ENCODE measurements at places on chromosomes 2 and 18.
A peak's percentile ranks its signal among the peaks of the same experiment; 100 is the strongest.

GRCh38 chr2:69624611-69625010 is 18.9 kb downstream of the AAK1 start:
- peak; percentile 18 for DNase-seq

GRCh38 chr2:53939656-53940055 is 31.1 kb downstream of the PSME4 start:
- no peak for DNase-seq

GRCh38 chr2:74267068-74267467 is 68.7 kb downstream of the MTHFD2 start:
- DNase-seq = no peak

DNA sequence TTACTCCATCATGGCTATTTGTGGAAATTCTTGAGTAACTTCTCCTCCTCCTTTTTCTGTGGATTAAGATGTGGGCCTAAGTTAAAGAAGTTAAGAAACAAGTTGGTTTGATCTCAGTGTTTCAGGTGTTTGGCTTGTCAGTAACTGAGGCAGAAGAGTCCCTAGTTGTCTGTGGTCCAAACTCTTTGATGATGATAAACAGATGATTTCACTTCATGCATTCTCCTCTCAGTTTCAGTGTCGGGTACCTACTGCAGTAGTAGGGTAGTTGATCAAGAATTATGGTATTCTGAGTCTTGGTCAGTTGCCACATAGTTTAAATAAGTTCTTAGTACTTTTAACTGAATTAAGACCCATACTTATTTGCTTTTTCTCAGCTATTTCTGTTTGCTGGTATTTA is 85.6 kb downstream of the NCOA1 start:
- DNase-seq = no peak

DNA sequence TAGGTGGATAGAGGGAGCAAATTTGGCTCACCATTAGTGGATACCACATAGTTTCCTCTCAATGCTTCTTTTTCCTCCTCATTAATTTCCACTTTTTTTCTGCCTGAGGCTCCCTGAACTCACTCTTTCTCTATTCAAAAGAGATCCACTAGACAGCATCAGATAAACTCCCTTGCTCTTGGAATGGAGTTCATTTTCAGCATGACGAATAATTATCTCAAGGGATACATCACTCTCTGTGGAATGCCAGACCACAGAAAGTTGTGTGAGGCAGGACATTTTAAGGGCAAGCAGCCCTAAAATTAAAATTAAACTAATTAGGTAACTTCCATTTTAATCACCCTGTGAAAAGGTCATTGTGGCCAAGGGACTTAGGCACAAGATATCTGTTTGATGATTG is 1920.1 kb upstream of the CELF4 start:
- no peak for DNase-seq

GRCh38 chr2:150989969-150990368 is 271.7 kb downstream of the RBM43 start:
- DNase-seq = no peak

DNA sequence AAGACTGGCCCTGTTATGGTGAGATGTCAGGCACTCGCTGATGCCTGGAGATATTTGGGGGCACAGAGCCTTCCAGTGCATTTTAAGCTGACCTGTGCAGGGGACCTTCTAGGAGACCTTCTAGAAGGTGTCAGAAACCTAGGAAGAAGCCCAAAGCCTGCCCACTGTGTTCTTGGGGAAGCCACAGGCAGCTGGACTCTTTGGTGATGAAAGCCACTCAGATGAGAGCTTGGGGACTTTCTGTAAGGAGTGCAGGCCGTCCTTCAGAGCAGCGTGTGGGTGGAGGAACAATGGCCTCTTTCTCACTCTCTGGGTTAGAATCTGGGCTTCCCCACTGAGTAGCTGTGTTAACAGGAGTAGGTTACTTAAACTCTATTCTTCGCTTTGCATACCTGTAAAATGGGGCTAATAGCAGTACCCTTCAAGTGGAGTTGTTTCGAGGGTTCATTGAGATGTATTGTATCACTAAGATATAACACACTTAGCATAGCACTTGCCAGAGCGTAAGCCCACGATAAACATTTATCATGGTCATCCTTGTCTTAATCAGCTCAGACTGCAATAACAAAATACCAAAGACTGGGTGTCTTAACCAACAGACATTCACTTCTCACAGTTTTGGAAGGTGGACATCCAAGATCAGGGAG is 322.3 kb upstream of the EPAS1 start:
- no peak for DNase-seq

DNA sequence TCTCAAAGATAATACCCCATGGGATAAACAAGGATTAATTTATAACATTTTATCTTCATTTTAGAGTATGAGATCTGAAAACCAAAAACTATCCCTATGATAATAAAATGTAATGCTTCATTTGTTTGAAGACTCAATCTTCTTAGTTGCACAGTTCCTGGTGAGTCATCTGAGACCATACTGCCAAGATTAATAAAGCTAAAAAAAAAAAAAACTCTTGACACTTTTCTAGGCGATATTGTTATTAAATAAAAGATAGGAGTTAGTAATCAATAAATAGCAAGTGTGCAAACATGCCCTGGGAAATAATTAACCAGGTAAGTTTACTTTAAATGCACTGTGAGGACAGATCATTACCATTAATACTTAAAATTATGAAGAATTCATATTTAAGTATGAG is 83.9 kb downstream of the RPE start:
- DNase-seq = no peak

DNA sequence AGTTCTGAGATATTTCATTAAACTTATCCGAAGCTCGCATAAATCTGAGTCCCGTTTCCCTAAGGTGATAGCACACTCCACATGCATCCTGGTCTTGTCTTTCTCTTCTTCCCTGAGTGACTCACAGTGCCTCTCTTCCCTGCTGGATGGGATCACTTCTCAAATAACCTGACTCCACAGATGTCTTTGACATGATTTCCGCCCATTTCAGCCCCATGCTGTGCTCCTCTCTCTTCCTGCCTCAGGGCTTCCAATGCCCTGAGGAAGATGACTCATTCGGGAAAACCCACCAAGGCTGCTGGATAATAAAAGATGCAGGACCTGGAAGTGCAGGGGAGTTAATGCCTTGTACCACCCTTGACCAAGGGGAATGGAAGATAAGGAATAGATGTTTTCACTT is 441.7 kb upstream of the SOX11 start:
- no peak for DNase-seq

- DNase-seq = no peak
Measured at GRCh38 chr2:181051861-181052522, 71.6 kb downstream of the UBE2E3 start.

- DNase-seq = no peak
Measured at GRCh38 chr2:154120706-154121105, 249.0 kb downstream of the GALNT13 start.

- no peak for DNase-seq
Measured at GRCh38 chr2:74779265-74779558, 54.7 kb upstream of the HK2 start.

DNA sequence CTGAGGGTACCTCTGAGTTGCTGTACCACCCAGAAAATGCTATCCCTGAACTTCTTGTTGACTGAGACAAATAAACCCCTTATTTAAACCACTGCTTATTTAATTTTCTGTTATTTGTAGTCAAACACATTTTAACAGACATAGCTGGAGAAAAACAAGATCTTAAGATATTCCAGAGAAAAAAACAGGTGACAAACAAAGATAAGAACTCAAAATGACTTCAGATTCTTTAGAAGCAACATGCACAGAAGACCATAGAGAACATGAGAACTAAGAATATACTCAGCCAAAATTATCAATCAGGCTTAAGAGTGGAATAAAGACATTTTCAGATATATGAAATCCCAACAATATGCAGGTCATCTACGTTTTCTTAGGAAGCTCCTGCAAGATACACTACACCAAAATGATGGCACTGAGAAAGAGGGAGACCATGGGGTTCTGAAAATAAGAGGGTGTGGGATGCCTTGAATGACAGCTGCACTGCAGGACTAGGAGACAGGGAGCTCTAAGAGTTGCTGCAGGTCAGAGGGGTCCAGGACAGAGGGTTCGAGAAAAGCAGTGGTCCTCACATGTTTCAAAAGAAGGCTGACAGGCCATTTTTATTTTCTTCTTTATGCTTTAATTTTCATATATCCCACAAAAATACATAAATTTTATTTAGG is 38.4 kb downstream of the ADAM17 start:
- DNase-seq = no peak

GRCh38 chr2:223538920-223539440 is 63.2 kb downstream of the SCG2 start:
- peak; percentile 12 for DNase-seq

DNA sequence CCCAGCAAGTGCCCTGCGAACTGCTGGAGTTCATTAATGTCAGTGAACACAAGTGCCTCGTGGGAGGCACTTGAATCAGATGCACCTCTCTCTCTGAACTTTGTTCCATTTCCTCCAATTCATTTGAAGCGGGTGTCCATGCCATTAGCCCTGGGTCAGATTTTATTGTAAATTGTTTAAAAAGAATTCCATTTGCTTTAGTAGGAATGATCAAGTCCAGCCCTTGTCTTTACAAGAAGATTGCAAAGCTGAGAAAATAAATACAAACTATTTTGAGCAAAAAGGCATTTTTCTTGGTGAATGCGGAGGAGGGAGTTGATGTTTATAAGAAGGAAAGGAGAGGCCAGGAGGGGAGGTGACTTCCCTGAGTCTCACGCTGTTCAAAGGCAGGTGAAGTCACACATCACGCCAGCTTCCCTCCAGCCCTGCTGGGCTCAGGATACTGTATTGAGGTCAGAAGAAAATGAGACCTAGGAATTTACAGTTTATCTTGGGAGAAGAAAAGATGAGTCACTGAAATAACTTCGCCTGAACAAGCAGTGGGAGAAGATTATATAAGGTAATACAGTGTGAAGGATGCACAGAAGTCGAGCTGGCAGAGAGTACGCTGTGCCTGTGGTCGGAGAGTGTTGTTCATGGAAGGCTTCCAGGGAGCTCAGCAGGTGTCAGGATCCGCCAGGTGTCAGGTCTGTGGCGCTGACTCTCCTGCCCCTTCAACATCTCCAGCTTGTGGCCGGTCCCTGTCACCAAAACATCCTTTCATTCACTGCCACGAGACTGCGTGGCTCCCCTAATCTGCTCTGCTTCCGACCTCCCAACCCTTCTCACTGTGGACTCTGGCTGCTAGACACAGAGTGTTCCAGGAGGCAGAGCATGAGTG is 36.5 kb downstream of the EFR3B start:
- DNase-seq = peak; percentile 70

DNA sequence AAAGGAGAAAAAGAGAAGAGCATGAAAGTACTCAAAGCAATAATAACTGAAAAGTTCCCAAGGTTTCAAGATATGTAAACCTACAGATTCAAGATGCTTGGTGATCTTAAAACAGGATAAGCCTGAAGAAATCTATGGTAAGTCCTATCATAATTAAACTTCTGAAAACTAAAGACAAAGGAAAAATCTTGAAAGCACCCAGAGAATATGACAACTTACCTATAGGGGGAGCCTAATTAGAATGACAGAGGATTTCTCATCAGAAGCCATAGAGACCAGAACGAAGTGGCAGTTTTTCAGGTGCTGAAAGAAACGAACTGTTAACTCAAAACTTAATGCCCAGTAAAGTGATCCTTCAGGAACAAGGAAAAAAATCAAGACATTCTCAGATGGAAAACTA is 59.7 kb downstream of the XDH start:
- DNase-seq = no peak

DNA sequence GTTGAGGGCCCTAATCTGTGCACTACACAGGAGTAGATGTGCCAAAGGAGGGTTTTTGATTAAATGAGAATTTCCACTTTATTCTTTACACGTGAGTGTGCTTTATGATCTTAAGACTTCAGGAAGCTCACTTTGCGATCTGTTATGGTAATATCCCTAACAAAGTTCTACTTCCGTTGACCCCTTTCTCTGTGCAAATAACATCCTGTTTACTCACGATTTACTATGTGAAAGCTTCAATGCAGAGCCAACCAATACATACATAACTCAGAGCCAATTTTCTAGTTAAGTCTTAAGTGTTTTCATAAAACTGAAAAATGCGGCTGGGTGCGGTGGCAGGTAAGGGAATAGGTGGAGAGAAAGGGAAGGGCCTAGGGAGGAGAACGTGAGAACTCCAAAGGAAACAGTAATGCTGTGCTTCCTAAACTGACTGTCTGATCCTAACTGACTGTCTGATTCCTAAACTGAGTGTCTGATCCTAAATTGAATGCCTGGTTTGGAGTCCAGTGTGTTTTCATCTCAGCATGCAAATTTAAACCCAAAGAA is 87.6 kb downstream of the PLCL1 start:
- DNase-seq = no peak

GRCh38 chr2:95361216-95361980 is 41.1 kb upstream of the FAHD2A start:
- DNase-seq = no peak

- no peak for DNase-seq
Measured at GRCh38 chr2:33907866-33908265, 308.8 kb upstream of the FAM98A start.

GRCh38 chr2:112866128-112866835 is 29.7 kb upstream of the IL1B start:
- no peak for DNase-seq

- DNase-seq = no peak
Measured at GRCh38 chr18:36025025-36025424, 42.3 kb downstream of the RPRD1A start.

DNA sequence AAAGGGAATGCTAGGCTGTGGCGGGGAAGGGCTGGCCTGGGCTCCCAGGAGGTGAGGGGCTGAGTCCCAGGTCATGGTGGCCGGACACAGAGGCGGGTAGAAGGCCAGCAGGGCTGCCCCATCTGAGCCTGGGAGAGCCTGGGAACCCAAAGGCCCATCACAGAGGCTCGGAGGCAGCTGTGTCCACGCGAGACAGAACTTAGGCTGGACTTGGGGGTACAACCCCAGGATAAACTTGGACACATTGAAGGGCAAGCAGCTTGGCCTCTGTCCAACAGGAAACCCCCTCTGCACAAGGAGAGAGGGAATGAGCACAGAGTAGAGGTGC is 95.9 kb downstream of the ZFP36L2 start:
- no peak for DNase-seq

GRCh38 chr2:186540941-186541340 is 48.9 kb upstream of the ITGAV start:
- DNase-seq = no peak

DNA sequence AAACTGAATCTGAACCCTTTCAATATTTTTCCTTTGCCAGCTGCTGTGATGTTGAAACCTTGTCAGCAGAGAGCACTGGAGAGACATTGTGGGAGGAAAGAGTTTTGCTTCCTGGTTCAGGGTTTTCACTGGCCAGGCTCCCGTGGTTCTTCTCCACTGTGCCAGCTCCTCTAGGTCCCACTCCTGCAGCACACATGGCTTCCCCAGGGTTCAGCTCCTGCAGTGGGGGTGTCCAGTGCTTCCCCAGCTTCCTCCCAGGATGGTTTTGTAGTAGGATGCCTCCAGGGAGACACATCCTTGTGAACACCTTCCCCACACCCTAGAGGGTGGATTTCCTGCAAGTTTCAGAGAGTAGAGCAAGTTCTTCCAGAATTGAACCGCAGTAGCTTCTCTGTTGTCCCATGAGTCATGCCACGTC is 24.0 kb upstream of the SULT1C3 start:
- DNase-seq = no peak

GRCh38 chr2:151862700-151863099 is 34.5 kb upstream of the ARL5A start:
- DNase-seq = no peak

GRCh38 chr2:182404975-182405561 is 21.8 kb downstream of the PDE1A start:
- no peak for DNase-seq

Measured in putamen (tissue), 1 donor.